ENCODE measurements at places on chromosomes 3 and 15.

DNA sequence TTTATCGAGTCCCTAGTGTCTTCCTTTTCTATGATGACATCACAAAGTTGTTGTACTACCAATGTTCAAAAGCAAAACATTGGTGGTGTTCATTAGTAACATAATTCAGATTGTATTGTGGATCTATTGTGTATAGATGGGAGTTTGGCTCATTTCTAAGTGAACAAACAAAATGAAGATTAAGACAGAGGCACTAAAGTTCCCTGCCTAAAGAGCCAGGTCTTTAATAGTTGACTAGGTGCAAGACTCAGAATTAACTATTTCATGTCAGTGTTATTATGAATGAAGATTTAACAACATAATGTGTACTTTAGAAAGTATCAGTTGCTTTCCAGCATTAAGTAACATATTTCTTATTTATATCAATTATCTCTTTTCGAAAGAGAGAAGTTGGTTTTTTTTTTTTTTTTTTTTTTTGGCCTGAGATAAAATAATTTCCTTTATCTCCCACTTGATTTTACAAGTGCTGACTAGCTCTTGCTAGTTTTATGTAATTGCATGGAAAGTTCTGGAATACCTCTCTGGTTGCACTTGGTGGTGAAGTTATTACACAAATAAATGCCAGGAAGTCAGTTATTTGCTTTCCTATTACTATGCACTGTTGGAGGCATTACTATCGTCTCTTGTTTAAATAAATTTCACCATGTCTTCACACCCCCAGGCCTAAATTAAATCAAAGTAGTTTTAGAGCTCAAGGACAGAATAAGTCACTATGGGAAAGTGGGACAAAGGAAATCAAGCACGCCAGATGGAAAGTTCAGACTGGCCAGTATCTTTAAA lies 48.7 kb downstream of the NAALADL2 start:
- no peak for DNase-seq

- DNase-seq = no peak
These were observed 3.9 kb upstream of the DNASE1L3 start for GRCh38 chr3:58214484-58215316.

- DNase-seq = no peak
These were observed 28.4 kb downstream of the PCSK6 start for GRCh38 chr15:101461097-101461496.

GRCh38 chr15:71469413-71469812 lies 340.9 kb upstream of the NR2E3 start:
- no peak for DNase-seq

DNA sequence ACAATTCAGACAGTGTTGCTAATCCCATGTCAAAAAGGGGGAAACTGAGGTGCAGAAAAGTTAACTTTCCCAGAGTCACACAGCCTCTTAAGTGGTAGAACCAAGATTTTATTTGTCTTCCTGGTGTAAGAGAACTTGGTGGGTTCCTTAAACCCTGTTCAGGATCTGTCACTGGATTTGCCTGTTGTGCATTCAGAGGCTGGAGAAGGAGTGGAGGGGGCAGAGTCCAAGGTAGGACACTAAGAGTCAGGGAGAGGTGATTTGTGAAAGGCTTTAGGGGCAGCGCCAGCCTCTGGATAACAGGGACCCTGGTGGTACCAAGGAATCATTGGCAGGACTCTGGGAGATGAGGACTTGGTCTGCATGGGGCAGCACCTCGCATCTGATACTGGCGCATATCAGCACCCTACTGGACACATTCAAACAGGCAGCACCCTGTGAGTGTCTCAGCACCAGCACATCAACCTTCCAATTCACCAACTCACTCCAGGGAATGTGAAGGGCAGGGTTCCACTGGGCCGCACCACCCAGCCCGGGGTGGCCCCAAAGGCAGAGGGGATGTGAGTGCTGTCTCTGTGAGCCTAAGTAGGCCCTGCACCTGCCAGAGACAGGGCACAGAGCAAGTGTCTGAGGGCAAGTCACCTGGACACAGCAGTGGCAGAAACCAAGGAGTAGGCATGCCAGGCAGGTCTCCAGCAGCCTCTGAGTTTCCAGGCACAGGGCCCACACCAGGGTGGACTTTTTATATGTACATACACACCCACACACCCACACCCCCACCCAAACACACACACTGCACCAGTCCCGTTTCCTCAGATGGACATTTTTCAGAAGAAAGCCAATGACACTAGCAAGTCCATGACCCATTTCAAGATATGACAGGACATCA lies 71.6 kb downstream of the LIPC start:
- DNase-seq = no peak

GRCh38 chr3:26525013-26525412 lies 97.6 kb upstream of the LRRC3B start:
- no peak for DNase-seq

GRCh38 chr3:196700801-196701200 lies 11.2 kb downstream of the CEP19 start:
- no peak for DNase-seq

DNA sequence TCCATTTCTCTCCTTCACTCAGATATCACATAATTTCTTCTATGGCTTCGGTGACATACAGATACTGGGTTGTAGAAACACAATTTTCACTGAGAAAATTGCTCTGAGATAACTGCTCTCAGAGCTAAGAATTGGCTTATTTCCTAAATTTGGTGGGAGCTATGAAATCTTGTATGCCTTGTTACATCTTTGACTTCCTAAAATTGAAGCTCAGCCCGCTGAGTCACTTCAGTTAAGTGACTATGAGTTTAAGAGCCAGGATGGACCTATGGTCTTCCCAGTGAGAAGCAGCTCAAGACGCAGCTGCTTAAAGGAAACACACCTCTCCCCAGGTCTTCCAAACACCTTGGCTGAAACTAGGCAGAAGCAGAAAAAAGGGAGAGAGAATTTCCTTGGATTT lies 56.4 kb downstream of the EFHB start:
- DNase-seq = peak; percentile 5

GRCh38 chr15:70071799-70072198 lies 25.9 kb downstream of the TLE3 start:
- DNase-seq = no peak

DNA sequence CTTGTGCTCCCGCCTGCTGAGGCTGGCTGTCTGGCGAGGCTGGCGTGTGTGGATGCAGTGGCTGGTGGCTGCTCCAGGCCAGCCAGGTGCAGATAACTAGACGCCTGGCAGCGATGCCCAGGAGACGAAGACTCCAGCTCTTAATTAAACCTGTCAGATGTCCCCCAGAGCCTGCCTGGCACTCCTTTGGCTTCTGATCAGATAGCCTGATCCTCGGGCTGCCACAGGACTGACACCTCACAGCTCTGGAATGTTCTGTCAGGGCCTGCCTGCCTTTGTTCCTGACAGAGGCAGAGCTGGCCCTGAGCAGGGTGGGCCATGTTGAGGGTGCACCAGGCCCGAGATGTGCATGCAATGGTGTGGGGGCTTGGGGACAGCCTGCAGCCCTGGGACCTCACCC lies 36.5 kb downstream of the PLXNA1 start:
- no peak for DNase-seq

DNA sequence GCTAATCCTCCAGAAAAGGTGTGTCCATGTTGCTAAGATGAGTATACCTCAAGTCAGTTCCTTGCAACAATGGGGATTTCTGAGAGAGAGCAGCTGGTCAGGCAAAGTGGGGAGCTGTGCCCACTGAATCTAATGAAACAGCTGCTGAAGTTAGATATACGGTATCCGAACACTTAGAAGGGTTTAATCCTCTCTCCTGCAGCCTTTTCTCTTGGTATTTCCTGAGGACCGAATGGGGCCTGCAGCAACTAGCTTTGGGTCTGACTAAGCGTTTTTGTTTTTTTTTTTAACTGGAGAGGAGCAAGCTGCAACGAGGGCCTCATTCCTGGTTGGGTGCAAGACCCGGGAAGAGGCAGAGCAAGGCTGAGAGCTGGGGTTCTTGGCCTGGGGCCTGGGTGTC lies 37.6 kb upstream of the BNC1 start:
- no peak for DNase-seq

DNA sequence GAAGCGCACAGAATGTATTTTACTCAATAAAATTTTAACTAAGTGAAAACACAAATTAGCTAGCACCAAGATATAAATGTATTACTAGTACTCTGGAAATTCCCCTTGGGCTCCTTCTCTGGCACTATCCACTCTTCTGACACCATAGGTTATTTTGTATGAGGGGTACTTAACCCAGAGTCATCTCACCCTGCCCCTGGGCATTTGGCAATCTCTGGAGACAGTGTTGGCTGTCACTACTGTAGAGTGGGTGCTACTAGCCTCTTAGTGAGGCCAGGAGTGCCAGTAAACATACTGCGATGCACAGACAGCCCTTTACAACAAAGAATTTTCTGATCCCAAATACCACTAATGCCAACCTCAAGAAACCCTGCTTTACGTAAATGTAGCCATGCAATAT lies 246.3 kb upstream of the KBTBD8 start:
- DNase-seq = no peak

GRCh38 chr15:96115642-96116041 lies 214.9 kb upstream of the NR2F2 start:
- DNase-seq = no peak

DNA sequence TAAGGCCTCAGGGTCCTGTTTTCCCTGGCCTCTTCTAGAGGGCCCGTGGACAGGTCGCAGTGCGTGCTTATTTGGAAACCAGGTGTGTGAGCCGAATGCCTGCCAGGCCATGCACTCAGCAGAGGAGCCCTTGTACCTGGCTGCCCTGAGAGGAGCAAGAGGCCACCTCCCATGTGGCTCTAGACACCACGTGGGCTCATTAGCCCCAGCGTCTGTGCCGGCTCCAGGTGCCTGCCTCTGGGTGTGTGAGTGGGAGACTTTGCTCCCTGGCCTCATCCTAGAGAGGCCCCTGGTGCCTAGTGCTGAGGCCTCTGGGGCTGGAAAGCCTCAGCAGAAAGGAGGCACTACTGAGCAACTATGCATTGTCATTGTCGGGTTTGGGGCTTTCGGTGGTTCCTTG lies 50.4 kb downstream of the KLF13 start:
- DNase-seq = no peak

DNA sequence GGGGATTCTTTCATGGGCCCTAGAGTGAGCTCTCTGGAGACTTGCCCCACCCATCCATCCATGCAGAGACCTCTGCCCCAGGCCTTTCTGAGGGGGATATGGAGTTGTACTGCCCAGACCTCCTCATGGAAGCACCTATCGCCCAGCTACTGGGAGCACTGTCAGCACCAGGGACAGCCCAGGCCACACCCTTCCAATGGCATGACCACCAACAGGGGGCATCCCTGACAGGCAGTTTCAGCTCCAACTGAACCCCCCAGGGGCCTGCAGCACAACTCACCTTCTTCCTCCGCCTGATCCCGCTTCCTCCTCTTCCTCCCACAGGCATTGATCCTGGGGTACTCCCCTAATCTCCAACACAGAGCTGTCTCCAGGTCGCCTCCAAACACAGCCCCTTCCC lies 21.8 kb downstream of the MRPS11 start:
- DNase-seq = no peak

- peak; percentile 54 for DNase-seq
These were observed 131.2 kb downstream of the CD47 start for GRCh38 chr3:107959550-107960154.

DNA sequence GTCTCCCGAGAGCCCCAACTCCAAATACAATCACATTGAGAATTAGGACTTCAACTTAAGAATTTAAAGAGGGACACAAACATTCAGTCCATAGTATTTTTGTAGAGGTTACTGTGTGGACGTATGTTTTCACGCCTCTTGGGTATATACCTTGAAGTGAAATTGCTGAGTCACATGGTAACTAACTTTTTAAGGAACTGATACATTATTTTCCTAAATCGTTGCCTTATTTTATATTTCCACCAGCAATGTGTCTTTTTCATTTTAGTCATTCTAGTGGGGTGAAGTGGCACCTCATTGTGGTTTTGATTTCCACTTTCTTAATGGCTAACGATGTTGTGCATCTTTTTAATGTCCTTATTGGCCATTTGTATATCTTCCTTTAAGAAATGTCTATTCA lies 11.8 kb downstream of the PARP15 start:
- DNase-seq = no peak

- DNase-seq = no peak
These were observed 30.7 kb downstream of the XXYLT1 start for GRCh38 chr3:195240171-195240701.

- no peak for DNase-seq
These were observed 156.1 kb downstream of the THRB start for GRCh38 chr3:24338409-24339130.

- peak; percentile 45 for DNase-seq
These were observed 142.8 kb downstream of the TGFBR2 start for GRCh38 chr3:30749230-30749629.

GRCh38 chr15:99745370-99746086 lies 12.3 kb upstream of the LYSMD4 start:
- DNase-seq = no peak

GRCh38 chr3:39148435-39149058 lies 4.8 kb downstream of the CSRNP1 start:
- DNase-seq = peak; percentile 67

DNA sequence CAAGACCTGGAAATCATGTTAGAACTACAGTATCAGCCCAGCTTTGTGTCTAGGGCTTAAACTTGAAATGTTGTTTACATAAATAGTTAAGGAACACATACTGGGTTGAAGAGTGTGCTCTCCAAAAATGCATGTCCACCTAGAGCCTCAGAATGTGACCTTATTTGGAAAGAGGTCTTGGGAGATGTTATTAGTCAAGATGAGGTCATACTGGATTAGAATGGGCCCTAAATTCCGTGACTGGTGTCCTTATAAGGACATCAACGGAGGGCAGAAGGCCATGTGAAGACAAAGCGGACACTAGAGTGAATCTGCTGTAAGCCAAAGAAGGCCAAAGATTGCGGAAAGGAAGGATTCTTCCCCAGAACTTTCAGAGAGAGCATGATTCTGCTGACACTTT lies 759.2 kb upstream of the CFAP20DC start:
- DNase-seq = no peak

- DNase-seq = no peak
These were observed 51.4 kb downstream of the FHIT start for GRCh38 chr3:61199843-61200242.

DNA sequence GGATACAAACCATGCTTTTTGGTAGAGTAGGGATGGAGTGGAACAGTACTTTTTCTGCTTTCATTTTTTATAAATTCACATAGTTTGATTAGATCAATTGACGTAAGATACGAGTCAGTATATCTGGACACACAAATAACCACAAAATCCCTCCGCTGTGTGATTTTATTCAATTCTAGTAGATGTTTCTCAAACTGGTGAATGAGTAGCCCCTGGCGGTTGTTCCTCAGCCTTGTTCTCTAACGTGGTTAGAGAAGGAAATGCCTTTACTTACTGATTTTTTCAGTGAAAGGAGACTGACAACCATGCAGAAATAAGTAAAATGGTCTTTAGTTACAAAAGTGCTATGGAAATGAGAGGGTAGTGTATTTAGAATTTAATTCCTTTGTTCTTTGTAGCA lies 161.0 kb downstream of the TCF12 start:
- peak; percentile 86 for DNase-seq

All from OCI-M1 (cell line).